ENCODE measurements at places on chromosomes 11 and 22.

- no peak for DNase-seq
These were observed 62.6 kb downstream of the PPP2R1B start for GRCh38 chr11:111703576-111703975.

DNA sequence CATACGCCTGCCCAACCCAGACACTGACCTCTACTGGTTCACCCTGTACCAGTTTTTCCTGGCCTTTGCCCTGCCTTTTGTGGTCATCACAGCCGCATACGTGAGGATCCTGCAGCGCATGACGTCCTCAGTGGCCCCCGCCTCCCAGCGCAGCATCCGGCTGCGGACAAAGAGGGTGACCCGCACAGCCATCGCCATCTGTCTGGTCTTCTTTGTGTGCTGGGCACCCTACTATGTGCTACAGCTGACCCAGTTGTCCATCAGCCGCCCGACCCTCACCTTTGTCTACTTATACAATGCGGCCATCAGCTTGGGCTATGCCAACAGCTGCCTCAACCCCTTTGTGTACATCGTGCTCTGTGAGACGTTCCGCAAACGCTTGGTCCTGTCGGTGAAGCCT is 2.2 kb downstream of the MCHR1 start:
- DNase-seq, result no peak

DNA sequence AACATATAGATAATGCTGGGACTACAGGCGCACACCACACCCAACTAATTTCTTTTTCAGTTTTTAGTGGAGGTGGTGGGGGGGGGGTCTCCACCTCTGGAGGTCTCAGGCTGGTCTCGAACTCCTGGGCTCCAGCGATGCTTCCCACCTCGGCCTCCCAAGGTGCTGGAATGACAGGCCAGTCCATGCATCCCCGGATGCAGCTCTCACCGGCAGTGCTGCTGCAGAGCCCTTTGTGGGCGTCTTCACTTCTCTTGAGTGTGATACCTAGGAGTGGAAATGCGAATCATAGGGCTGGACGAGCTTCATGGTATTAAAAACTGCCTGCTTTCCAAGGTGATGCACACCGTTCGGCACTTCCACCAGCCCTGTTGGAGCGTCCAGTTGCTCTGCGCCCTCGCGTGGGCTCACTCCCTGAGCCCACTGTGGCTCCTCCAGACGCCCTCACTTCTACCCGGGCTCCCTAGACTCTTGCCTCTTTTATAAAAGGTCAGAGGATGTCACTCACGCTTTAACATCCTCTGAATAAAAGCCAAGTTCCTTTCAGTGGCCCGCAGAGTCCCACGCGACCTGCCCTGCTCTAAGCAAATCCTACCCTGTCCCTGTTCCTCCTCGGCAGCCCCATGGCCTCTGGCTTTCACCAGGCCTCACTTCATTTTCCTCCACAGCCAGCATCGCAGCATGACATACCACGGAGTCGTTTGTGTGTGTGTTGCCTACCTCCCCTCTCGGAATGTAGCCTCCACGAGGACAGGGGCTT is 837 bp upstream of the BID start:
- DNase-seq, result no peak

- no peak for DNase-seq
These were observed 225.8 kb upstream of the KIRREL3 start for GRCh38 chr11:127226380-127226779.

- DNase-seq, result no peak
These were observed 87.7 kb upstream of the ALX4 start for GRCh38 chr11:44397586-44398178.

- DNase-seq, result no peak
These were observed 10.8 kb downstream of the PANX1 start for GRCh38 chr11:94139416-94139815.

DNA sequence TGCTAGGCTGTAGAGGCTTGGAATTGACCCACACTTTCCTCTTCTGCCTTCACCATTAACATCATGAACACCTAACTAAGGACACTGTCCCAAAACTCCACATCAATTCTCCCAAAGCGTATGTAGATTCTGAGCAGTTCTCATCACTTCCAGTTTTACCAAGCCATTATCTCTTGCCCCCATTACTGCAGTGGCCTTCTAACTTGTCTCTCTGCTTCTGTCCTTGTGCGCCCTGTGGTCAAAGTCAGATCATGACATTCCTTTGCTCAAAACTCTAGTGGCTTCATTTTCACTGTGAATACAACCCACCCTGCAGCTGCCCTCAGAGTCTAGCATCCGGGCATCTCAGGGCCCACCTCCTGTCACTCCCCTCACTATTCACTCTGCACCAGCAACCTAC is 13.1 kb upstream of the TOP3B start:
- no peak for DNase-seq

DNA sequence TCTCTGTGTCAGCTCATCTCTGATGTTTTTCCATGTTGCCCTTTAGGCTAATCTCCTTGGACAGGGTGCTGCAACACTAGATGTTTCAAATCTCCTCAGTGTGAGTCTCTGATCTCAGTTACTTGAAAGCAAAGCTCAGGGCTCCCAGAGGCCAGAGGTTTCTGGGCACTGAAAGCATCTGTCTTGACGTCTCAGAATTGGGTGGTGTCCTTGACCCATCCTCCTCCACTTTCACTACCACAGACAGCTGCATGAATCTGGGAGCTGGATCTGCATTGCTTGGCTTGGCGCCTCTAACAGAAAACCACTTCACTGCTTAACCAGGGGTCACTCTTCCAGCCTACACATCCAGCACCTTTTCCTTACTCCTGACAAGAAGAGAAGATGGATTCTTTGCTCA is 399.4 kb downstream of the NXPE2 start:
- no peak for DNase-seq

GRCh38 chr11:65221026-65221425 is 39.3 kb downstream of the CAPN1 start:
- no peak for DNase-seq

- no peak for DNase-seq
These were observed at the start of gene ZNF70 for GRCh38 chr22:23750714-23751440. TSS of gene ZNF70 (minus strand) at chr22:23751112. CDS start at chr22:23745140, 5,972 bp downstream.

- no peak for DNase-seq
These were observed 19.4 kb downstream of the TMPRSS13 start for GRCh38 chr11:117909611-117910382.

DNA sequence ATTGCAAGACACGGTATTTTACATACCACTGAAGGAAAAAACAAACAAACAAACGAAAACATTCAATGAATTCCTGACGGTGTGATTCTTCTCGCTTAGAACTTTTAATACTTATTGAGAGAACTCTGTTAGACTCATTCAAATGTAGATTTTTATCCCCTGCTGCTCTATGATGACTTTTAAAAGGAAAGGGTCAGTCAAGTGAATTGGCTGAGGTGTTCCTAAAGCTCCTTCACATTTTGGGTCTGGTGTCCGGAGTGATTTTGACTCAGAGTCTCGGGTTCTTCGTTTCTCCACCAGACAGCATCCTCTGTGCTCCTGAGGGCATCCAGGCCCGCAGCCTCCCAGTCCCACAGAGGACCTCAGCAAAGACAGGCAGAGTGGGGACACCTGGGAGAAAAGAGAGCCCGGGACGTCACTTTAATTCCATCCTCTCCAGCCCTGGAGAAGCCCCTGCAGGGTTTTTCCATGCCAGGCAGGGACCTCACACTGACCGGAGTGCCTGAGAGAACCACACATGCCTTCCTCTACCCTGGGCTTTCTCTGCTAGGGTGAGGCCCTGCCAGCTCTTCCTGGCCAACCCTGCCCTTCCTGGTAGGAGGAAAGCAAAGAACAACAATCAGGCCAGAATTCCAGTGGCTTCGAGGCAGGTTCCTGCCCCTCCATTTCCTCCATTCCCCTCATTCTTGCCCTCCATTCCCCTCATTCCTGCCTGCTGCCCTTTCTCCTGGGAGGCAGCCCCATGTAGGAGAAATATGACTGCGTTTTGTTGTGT is 1.4 kb upstream of the CSF2RB start:
- DNase-seq, result no peak

- DNase-seq, result no peak
These were observed 814 bp upstream of the NARS2 start for GRCh38 chr11:78575478-78575877.

DNA sequence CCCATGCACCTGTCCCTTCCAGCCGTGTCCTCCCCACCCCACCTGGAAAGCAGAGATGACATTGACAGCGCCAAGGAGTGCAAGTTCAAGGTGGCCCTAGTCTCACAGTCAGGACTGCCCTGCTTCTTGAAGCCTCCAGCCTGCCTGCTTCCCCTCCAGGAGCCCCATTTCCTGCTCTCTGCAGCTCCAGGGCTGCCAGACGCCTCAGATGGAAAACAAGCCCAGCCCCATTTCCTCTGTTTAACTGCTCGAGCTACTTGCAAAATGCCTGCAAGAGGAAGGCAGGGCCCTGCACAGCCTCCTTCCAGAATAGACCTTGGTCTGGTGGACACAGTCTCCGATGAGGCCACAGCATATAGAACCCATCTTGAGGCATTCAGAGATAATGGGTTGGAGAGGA is 5.0 kb upstream of the DGKZ start:
- DNase-seq, result no peak

DNA sequence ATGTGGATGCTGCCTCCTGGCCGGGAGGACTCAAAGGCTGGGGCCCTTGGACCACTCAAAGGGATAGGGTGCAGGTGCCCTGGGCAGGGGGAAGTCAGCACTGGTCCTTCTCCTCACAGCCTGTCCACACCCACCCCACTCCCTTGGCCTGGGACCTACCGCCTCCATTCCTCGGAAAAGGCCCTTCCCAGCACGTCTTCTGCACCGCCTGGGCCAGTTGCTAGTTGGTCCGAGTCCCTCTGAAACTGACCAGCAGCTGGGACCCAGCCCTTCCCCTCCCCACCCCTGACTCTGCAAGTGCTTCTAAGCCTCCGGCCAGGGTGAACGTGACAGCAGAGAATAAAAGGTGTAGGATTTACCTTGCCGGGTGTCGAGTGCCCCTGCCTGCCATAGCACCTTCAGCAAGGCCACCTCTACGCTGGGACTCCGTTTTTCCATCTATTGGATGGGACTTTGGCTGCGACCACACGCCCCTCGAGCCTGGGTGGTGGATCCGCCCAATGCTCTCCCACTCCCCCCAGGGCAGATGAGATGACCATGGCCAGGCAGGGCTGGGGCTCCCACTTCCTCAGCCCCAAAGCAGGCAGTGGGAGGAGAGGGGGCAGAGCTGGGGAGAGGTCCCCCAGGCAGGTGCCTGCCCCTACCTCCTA is 37.3 kb downstream of the OSBPL5 start:
- DNase-seq, result no peak

DNA sequence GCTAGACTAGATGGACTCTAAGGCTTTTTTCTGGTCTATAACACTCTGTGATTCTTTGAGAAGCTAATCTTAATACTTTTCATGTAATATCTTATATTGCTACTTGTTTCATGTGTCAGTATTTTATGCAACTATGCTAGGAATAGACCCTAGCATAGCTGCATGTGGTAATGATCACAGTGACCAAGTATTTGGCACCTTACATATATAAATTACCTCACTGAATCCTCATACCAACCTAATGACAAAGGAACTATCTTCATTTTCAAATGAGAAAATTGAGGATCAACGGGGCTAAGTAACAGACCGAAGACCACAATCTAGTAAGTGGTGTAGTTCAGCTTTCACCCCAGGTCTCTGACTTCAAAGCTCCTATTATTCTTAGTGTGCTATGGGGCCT is 327.3 kb upstream of the PITPNB start:
- no peak for DNase-seq

DNA sequence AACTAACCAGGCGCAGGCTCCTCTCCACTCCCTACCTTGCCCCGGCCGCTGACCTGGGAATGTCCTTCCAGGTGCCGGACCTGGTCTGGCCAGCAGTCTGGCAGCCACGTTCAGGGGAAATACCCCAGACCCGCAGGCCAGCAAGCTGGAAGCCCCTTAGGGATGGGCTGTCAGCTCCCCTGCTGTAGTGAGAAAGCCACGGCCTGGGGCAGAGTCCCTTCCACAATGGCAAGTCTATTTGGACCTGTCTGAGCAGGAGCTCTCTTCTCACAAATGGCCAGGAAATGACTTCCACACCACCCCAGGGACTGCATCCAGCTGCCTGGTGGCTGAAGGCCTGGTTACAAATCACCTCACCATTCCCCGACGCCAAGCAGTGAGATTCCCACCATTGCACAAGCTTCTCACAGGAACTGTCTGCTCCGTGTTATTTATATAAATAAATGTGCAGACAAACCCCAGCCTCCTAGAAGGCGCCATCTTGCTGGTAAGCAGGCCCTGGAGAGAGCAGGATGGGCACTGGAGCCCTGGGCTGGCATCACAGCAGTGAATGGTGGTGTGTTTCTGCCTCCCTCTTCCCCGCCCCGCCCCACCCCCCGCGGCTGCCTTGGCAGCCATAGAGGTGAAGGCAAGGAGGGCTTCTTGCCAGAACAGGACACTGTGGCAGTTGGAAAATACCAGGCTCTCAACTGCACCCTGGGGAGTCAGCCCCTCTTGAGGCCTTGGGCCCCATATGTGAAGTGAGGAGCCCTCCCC is 23.7 kb downstream of the RSPH14 start:
- DNase-seq, result no peak

DNA sequence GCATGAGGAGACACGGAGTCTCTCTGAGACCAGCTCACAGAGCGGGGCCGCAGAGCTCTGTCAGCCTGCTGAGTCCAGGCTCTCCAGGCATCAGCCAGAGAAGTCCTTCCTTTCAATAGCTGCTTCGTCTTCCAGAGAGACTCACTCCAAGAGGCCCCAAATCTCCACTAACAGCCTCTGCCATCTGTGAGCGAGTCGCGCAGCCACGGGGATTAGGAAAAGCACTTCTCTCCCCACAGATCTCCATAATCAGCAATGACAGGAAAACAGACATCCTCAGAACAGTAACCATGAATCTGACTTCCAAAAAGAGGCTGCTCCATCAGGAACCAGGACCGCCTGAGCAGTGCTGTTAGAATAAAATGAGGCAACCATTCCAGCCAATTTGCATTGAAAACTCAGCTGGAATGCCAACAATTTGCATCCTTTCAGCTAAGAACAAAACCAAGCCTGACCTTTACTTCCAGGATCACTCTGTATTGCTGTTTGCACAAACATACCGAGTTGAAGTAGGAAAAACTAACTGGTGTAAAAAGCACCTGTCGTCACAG is 65.4 kb downstream of the SMCO4 start:
- DNase-seq, result no peak

- DNase-seq, result no peak
These were observed 61.8 kb upstream of the UBASH3B start for GRCh38 chr11:122593473-122594420.

GRCh38 chr11:75492181-75492820 is 33.4 kb downstream of the GDPD5 start:
- no peak for DNase-seq

- no peak for DNase-seq
These were observed 19.1 kb downstream of the APOBEC3H start for GRCh38 chr22:39115977-39116621.
